ENCODE measurements at places on chromosomes 11 and 22.

DNA sequence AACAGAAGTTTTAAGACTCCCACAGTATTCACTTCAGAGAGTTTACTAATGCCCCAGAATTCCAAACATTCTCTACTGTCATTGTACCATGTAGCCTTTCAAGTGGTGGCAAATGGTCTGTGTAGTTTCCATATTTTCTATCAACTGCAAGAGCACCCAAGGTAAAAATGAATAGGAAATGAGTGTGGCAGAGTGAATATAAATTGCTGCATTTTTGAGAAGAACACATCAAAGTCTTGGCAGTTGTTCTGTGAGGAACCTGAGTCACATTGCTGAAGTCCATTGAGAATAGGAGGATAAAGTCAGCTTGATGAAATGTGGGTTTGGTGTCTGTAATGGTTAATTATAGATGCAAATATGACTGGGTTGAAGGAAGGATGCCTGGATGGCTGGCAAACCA, 193.6 kb downstream of the AASDHPPT start:
- DNase-seq: no peak

GRCh38 chr11:19746086-19746485, 33.4 kb downstream of the NAV2 start:
- no peak for DNase-seq

GRCh38 chr11:87628026-87628580, 547.1 kb downstream of the RAB38 start:
- DNase-seq: no peak

- no peak for DNase-seq
Measured at GRCh38 chr11:117300283-117300663, 9.1 kb downstream of the BACE1-AS start.

DNA sequence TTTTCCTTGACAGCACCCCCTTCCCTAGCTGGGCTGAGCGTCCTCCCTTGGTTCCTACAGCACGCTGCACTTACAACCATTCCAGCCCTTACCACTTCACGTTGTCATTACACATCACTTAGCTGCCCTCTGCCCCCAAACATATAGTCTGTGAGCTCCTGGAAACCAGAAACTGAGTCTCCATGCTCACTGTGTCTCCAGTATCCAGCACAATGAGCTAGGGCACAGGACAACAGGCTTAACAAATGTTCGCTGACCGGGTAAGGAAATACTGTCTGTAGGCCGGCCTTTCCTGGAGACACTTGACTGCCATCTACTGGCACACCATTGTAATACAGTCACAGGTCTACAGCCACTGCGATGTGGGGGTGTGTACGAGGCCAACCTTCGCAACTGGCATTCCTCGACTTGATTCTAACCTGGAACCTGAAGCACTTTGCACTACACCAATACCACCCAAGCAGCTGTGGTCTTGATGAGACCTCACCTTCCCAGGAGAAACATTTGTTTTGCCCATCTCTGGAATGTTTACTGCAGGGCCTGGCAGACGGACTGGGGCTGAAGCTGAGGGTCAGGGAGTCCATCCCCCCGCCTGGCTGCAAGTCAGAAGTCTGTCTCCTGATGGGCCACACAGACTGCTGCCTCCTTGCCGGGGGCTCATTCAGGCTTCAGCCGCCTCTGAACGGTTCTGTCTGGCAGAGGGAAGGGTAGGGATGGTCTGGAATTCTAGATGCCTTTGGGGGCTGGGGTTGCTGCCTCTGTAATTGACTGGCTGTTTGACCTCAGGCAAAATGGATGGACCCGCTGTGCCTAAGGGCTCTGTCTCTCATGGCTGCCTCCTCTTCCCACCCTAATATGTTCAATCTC, 72.0 kb downstream of the SYN3 start:
- no peak for DNase-seq

GRCh38 chr11:113242767-113243397, 71.5 kb upstream of the TTC12 start:
- DNase-seq: no peak

DNA sequence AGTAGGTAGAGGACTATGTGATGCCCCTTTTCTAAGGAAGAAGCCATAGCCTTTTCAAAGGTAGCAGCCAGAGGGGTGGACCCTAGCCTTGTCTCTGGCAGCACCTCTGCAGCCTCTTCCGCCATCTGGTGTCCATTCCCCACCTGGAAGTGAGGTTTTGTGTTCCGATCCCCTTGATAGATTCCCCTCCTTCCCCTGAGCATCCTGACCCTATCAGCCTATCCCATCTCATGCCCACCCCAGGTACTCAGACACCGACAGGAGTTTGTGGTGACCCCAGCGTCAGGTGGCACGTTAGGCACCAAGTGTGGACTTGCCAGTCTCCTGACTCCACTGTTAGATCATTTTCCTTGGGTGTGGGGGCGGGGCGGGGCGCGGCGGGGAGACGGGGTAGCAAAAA, 398 bp upstream of the FAM89B start:
- DNase-seq: no peak

DNA sequence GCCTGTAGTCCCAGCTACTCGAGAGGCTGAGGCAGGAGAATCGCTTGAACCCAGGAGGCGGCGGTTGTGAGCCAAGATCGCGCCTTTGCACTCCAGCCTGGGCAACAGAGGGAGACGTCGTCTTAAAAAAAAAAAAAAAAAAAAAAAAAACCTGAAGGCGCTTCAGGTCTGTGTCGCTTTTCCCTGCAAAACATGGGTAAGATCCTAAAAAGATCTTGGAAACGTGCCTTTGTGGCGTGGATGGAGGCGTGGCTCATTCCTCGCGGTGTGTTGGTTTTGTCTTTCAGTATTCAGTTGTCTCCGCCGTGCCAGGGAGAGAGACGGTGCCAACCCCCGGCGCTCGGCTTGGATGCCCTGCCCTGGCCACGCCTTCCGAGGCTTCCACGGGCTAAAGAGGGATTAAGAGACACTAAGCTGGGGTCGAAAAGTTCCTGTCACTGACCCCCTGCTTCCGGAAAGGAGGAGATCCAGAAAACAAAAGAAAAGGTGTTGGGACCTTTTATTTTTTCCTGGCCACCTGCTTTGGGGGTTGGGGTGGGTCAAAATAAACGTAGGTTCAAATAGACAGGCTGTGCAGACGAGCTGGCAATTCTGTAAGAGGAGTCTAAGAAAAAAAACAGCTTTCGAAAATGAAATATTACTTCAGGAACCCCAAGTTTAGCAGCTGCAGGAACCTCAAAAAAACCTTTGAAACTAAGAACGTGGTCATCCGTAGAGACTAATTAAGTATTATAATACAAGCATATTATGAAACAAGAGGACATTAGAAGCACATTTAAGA, 1.1 kb upstream of the SLC35F2 start:
- DNase-seq: no peak

- no peak for DNase-seq
Measured at GRCh38 chr11:96112192-96113128, 188.6 kb upstream of the MTMR2 start.

DNA sequence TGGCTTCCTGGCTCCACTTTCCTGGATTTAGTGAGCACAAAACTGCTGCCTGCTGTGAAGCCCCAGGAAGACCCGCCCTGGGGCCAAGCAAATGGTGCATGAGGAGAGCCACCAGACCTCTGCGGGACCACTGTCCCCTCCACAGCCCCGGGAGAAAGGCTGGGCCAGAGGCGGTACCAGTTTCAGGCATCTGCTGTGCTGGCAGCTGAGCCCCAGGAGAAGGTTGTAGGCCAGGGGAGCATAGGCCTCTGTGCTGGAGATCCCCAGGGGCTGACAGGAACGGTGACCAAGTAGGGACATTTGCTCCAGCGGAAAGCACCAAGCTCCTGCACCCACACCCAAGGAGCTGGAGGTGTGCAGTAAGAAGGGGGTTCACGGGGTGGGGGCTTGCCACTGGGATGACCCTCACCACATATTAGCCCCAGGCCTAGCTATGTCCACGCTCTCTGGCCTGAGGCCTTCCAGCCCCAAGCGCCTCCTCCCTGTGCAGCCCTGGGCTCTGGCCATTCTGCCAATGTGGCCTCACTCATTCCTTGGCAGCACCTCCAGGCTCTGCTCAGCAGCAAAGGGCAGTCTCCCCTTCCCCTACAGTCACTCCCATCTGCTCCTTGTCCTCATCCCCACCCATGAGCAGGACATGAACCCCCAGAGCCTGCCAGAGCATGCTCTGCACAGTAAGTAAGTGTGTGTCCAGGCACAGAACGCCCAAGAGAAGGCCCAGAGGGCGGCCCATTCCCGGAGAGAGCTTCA, 24.0 kb upstream of the COMT start:
- DNase-seq: no peak

- no peak for DNase-seq
Measured at GRCh38 chr11:73414977-73415651, 38.9 kb downstream of the RELT start.

DNA sequence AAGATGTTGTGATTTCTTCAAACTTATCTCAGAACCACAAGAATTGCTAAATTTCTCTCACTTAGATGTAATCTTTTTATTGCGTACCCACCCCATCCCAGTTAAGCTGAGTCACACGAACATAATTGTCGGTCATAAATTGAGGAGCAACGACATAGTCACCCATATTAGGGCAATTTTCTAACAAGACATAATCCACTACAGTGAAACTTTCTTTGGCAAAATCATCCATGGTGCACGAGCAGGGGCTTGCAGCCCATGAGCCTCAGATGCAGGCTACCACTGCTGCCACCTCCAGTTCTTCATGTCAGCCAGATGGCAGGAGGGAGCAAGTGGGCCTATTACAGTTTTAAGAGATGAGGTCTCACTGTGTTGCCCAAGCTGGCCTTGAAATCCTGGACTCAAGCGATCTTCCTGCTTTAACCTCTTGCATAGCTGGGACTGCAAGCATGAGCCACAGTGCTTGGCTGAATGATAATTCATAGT, 70.3 kb upstream of the GRK2 start:
- no peak for DNase-seq

DNA sequence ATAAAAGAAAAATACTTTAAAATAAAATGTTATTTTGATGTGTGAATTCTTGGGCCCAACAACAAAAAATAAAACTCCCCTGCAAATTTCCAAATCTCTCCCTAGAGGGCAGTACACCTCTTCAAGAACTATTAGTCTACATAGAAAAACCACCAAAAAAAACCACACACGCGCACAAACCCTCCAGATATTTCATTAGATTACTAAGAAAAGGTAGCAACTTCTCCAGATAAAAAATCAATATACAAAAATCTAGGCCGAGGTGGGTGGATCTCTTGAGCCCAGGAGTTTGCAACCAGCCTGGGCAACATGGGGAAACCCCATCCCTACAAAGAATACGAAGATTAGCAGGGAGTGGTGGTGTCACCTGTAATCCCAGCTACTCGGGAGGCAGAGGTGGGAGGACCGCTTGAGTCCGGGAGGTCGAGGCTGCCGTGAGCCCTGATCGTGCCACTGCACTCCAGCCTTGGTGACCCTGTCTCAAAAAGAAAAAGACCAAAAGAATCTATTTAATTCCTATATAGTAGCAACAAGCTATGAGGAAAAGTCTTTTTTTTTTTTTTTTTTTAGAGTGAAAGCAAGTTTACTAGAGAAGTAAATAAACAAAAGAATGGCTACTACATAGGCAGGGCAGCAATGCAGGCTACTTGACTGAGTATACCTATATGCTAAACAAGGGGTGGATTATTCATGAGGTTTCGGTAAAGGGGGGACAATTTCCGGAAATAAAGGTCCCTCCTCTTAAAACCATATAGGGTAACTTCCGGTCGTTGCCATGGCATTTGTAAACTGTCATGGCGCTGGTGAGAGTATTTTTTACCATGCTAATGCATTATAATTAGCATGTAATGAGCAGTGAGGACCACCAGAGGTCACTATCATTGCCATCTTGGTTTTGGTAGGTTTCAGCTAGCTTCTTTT, 13.1 kb downstream of the B3GNT6 start:
- peak; percentile 70 for DNase-seq

DNA sequence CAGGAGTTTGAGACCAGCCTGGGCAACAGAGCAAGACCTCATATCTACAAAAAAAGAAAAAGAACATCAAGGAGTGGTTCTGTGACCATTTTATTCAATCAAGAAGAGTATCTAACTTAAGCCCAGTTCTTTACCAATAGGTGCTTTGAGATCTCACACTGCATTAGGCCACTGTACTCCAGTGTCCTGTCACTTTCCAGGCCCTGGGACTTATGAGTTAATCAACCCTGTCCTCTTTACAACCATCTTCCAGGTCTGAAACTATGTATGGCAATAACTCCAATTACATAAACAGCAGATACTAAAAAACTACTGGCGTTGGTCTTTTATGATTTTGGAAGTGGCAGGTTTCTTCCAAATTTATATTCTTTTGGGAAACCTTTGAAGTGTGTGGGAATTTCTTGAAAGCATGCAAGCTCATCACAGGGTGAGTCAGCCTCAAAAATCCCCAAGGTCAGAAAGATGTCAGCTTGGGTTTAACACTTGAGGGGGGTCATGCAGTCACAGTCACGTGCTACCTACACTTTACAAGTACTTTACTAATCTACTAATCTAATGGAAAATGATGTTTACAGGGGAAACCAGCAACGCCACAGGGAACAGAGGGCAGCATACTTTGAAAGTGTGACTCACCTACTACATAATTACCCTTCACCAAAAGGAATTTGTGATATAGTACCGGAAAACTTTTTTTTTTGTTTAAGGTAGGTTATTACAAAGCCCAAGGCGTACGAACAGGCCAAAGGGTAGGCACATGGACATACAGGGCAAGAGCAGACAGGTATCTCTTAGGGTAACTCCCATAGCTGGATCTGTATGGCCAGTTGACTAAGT, 15.6 kb downstream of the PISD start:
- DNase-seq: no peak

GRCh38 chr11:11218629-11218986, 134.4 kb downstream of the CSNK2A3 start:
- no peak for DNase-seq

- no peak for DNase-seq
Measured at GRCh38 chr22:43891360-43892182, at the start of gene PNPLA5. Gene PNPLA5, minus strand, starts transcription at chr22:43892013. Its CDS starts 133 bp downstream, at chr22:43891880.

DNA sequence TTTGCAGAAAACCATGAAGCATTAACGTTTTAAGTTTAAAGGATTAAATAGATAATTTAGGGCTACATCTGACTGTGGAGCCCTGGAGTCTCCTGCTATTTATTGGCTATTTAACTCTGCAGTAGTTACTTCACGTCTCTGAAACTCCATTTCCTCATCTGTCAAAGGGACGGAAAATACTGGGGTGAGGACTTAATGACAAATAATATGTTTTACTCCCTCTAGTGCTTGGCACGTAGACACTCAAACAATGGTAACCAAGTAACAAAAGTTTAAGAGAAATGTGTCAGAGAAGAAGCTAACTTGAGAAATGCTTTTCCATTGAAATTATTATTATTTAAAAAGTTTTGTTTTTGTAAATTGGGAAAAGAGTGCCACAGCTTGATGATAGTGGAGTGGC, 130.7 kb upstream of the RCN1 start:
- DNase-seq: no peak

All from NCI-H1436 treated with DMSO at 0.1 percent for 48 hours (cell line).